T-helper 17 cell (primary cell): ENCODE measurements at places on chromosomes 5 and 9.
A peak's percentile ranks its signal among the peaks of the same experiment; 100 is the strongest.

DNA sequence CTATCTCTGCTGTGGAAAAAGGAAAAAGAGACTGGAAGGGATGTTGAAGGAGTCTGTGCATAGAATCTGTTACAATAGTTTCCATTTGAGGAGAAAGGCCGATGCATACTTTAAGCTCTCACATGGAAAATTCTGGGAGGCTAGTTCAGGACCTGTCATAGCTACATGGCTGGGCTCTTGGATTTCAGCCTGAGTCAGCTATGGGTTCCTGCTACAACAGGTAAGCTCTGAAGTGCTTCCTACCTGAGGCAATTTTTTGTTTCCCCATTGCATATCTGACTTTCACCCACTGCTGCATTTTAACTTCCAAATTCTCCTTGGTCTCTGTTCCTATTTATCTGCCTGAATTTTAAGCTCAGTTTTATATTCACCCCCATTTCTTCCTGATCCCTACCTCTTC is 310.7 kb downstream of the RAB3C start:
- DNase-seq, result no peak

- DNase-seq, result no peak
These were observed 6.3 kb upstream of the ASB6 start for GRCh38 chr9:129648092-129648763.

DNA sequence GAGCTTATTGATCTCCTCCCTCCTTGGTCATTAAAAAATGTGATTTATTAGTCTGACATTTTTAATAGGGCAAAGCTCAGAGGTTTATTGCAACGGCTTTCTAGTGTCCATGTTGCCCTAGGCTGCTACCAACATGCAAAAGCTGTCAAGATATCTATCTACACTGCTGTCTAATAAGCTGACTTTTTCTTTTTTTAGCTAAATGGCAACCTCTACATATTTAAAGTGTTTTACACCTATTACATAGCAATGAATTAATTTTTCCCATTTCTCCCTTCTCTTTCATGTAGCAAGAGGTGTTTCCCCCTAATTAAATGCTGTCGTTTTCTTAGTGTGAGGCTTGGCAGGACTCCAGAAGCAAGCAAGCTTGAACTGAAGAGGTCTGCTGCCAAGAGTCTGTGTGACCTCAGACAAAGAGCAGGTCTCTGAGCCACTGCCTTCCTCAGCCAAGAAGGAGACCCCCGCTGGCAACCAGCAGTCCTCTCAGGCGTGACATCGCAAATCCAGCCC is 79.4 kb downstream of the GAS1 start:
- no peak for DNase-seq

DNA sequence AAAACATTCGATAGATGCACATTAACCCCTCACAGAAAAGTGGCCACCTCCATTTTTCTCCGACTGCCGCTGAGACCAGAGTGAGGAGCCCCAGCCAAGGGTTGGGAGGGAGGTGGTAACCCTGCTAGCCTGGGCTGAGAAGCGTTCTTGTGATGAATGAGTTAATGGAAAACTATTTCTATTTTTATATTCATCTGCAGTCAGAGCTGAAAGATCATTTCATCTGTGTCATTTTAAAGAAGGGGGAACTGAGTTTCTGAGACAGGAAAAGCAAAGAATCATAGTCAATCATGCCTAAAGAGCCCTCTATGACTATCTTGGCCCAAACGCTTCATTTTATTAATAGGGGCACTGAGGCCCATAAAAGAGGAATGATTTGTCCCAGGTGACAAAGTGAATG is 229.5 kb downstream of the PAPPA start:
- DNase-seq, result no peak

- DNase-seq, result peak; percentile 97
These were observed at the start of gene UBE2D2 for GRCh38 chr5:139560752-139561654. UBE2D2 (plus strand) TSS chr5:139561339; CDS start chr5:139561792, 453 bp downstream.

- DNase-seq, result no peak
These were observed 318.0 kb downstream of the TAF11L14 start for GRCh38 chr5:17952231-17952630.

- DNase-seq, result no peak
These were observed 144.2 kb upstream of the CDH10 start for GRCh38 chr5:24788829-24789514.

- no peak for DNase-seq
These were observed 23.5 kb upstream of the GHR start for GRCh38 chr5:42399702-42400101.

DNA sequence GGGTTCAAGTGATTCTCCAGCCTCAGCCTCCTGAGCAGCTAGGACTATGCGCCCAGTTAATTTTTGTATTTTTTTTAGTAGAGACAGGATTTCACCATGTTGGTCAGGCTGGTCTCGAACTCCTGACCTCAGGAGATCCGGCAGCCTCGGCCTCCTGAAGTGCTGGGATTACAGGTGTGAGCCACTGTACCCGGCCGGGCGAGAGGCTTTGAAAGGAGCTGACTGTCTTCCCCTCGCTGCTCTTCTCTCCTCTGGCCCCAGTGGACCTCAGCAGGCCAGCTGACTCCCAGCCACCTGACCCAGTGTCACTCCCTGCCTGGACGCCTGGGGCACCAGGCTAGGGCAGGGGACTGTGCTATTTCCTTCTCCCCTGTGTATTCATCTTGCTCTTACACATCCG is 89.5 kb upstream of the ANKRD55 start:
- DNase-seq, result no peak

- DNase-seq, result no peak
These were observed 6.9 kb downstream of the IL17B start for GRCh38 chr5:149372076-149372795.

DNA sequence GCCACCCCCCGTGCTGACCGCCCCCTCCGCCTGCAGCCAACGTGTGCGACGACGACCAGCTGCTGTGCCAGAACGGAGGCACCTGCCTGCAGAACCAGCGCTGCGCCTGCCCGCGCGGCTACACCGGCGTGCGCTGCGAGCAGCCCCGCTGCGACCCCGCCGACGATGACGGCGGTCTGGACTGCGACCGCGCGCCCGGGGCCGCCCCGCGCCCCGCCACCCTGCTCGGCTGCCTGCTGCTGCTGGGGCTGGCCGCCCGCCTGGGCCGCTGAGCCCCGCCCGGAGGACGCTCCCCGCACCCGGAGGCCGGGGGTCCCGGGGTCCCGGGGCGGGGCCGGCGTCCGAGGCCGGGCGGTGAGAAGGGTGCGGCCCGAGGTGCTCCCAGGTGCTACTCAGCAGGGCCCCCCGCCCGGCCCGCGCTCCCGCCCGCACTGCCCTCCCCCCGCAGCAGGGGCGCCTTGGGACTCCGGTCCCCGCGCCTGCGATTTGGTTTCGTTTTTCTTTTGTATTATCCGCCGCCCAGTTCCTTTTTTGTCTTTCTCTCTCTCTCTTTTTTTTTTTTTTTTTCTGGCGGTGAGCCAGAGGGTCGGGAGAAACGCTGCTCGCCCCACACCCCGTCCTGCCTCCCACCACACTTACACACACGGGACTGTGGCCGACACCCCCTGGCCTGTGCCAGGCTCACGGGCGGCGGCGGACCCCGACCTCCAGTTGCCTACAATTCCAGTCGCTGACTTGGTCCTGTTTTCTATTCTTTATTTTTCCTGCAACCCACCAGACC is 80.2 kb downstream of the NTNG2 start:
- peak; percentile 56 for DNase-seq
